ENCODE measurements at places on chromosomes 7 and 10.

GRCh38 chr10:91980319-91980718 lies 56.7 kb downstream of the BTAF1 start:
- DNase-seq = no peak

DNA sequence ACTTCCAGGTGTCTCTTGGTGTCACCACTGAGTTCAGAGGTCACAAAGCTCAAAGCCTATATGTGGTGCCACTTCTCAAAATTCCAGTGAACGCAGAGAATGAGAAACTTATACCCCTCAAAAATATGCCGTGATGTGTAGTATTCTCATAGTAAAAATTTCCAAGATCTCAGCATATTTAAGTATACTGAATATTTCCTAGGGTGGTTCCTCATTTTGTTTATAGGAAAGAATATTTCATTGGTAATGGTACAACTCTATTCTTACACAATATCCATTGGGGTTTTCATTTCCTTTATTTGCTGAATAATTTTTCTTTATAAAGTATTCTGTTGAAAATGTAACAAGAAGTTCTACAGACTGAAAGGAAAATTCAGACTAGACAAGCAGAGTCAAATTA lies 58.9 kb upstream of the ADO start:
- no peak for DNase-seq

GRCh38 chr7:36090976-36091873 lies 61.8 kb upstream of the EEPD1 start:
- no peak for DNase-seq

GRCh38 chr7:149620961-149621360 lies 123.4 kb upstream of the ZNF746 start:
- DNase-seq = no peak

- no peak for DNase-seq
Measured at GRCh38 chr10:87733081-87733480, 73.4 kb downstream of the PAPSS2 start.

GRCh38 chr7:828793-829561 lies 3.3 kb upstream of the SUN1 start:
- DNase-seq = no peak

- DNase-seq = no peak
Measured at GRCh38 chr7:139183251-139183650, 47.8 kb upstream of the UBN2 start.

GRCh38 chr10:130396044-130396443 lies 259.9 kb downstream of the GLRX3 start:
- DNase-seq = no peak

GRCh38 chr10:18875477-18875876 lies 173.1 kb upstream of the MALRD1 start:
- no peak for DNase-seq

DNA sequence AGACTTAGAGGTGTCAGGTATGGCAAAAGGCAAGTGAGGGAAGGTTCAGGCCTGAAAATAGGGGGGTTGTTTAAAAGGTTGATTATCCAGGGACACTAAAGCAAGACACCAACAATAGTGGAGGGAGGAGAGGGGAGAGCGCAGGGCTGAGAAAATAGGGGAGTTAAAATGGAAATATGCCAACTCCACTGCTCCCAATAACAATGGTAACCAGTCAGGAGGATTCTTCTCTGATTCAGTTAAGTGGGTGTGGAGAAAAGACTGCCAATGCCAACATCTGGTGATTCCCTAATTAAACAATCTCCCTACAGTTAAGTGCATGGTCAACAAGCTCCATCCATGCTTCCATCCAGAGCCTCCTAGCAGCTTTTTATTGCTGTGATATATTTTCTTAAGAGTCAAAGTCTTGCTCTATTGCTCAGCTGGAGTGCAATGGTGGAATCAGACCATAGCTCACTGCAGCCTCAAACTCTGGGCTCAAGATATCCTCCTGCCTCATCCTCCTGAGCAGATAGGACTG lies 183.3 kb downstream of the JAZF1 start:
- no peak for DNase-seq

- DNase-seq = no peak
Measured at GRCh38 chr7:107506674-107507339, 37.0 kb downstream of the GPR22 start.

DNA sequence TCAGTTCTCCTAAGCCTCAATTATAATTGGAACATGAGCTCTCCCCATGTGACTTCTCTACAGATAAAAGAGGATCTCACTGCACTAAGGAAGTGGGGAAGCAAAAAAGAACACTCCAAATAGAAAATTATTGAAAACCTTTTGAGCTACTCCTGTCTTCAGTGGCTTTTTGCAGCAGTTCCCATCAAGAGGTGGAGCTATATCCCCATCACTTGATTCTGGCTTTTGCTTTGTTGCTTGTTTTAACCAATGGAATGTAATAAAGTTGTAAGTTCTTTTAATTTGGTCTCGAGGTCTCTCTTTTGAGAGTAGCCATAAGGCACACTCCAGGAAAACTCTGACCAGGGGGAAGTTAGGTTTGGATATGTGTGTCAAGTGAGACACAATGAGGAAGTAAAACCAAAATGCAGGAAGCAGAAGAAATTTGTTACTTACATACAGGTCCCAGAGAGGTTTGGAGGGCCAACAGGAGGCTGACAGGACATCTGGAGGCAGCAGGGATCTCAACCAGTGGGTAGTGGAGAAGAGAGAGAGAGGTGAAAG lies 569.4 kb downstream of the HTR7 start:
- no peak for DNase-seq

DNA sequence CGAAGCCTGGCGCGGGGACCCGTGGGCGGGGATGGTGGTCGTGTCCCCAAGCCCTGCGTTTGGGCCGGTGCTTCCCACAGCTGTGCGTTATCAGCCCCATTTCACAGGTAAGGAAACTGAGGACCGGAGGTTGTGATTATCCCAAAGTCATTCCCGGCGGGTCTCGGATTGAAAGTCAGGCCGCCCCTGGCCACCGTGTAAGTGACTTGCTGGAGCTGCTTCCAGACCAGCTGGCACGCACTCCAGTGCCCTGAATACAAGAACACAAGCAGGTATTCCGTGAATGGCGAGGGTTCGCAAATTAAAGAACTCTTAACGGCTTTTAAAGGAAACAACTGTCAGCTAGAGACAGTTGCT lies 675 bp upstream of the ATE1 start:
- DNase-seq = no peak

DNA sequence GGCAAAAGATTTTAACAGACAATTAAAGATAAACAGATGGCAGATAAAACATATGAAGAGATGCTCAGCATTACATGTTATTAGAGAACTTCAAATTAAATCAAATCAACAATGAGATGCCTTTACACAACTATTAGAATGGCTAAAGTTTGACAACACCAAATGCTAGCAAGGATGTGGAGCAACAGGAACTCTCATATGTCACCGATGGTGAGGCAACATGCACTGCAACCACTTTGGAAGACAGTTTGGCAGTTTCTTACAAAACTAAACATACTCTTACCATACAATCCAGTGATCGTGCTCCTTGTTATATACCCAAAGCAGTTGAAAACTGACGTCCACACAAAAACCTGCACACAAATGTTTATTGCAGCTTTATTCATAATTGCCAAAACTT lies 13.7 kb upstream of the ATE1 start:
- DNase-seq = no peak

- DNase-seq = no peak
Measured at GRCh38 chr7:132402751-132403245, 173.5 kb downstream of the PLXNA4 start.

DNA sequence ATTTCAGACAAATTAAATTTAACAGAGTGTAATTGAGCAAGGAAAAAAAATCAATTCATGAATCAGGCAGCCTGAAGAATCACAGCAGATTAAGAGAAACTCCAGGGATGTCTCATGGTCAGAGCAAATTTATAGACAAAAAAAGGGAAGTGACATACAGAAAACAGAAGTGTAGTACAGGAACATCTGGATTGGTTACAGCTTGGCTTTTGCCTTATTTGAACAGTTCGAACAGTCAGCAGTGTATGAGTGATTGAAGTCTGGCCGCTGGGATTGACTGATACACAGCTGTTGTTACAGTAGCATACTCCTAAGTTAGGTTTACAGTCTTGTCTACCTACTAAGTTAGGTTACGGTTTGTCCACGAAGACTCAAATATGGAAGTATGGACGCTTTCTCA lies 255.3 kb downstream of the HPSE2 start:
- no peak for DNase-seq

DNA sequence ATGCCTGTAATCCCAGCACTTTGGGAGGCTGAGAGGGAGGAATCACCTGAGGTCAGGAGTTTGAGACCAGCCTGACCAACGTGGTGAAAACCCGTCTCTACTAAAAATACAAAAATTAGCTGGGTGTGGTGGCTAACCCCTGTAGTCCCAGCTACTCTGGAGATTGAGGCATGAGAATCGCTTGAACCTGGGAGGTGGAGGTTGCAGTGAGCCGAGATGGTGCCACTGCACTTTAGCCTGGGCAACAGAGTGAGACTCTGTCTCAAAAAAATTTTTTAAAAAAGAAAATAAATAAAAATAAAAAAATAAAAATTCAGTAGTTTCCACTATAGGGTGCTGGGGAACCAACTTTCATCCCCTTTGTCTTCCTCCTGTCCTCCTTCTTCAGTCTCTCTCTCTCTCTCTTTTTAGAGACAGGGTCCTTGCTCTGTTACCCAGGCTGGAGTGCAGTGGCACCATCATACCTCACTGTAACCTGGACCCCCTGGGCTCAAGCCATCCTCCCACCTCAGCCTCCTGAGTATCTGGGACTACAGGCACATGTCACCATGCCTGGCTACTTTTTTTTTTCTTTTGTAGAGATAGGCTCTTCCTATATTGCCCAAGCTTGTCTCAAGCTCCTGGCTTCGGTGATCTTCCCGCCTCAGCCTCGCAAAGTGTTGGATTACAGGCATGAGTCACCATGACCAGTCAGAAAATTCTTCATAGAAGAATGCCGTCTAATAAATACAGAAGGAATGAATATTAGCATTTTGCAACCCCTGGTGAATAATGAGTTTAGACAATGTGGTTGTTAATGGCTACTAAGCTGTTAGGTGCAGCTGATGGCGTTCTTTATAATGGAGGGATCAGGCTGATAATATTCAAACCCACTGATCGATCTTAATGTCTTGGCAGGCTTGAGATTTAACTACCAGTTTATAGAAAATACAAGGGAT lies 20.6 kb downstream of the RBM20 start:
- no peak for DNase-seq

- DNase-seq = no peak
Measured at GRCh38 chr10:129421399-129422010, 45.5 kb upstream of the MGMT start.

DNA sequence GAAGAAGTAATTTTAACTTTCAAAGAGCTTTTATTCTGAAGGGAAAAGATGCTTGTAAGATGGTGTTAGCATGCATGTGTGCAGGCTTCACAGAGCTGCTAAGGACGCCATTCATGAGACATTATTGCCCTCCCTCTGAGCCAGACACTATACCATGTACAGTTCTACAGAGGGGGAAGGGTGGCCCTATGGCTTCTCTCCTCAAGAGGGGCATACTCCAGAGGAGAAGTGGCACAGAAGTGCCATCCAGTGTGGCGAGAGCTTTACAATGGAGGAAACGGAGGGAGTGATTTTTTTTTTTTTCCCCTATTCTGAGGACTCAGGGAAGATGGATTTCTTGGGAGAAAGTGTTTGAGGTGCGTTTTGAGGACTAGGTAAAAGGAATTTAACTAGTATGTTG lies 119.5 kb downstream of the BICC1 start:
- DNase-seq = no peak

- no peak for DNase-seq
Measured at GRCh38 chr10:66941491-66941890, 15.7 kb downstream of the LRRTM3 start.

GRCh38 chr7:151308791-151309190 lies 32.8 kb upstream of the NUB1 start:
- DNase-seq = no peak

DNA sequence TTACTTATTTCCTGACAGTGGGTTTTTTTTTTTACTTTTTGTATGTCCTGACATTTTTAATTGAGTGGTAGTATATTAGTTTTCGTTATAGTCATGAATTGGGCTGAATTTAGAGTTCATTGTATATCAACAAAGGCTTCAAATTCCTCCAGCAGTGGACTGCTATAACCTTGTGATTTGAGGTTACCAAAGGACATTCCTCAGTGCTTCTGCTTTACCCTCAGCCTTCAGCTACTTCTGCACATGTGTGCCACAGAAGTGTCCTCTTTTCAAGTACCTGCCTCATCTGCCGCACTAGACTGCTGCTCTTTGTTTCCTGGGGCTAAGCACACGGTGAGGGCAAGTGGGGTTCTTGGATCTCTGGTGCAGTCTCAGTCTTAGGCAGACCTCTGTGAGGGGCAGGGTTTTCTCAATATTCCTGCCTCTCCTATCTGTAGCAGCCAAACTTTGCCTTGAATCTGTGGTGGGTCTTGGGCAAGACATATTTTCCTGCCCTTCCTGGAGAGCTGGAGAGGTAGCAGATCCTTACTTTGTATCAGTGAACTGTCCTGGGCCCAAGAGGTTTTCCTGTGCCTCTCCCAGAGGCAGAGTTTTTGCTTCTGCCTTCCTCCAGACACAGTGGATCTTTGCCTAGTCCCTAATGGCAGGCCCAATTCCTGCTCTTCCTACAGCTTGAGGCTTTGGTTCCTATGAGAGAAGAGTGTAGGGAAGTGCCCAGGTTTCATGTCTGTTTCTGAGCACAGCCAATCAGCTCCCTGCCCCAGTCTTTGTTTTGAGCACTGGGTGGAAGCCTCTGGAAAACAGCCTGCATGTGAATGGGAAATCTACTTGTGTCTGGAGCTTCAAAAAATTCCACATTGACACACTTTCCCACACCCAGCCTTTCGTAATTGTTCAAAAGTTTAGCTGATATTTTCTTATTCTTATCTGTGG lies 39.0 kb upstream of the STRIP2 start:
- DNase-seq = no peak

DNA sequence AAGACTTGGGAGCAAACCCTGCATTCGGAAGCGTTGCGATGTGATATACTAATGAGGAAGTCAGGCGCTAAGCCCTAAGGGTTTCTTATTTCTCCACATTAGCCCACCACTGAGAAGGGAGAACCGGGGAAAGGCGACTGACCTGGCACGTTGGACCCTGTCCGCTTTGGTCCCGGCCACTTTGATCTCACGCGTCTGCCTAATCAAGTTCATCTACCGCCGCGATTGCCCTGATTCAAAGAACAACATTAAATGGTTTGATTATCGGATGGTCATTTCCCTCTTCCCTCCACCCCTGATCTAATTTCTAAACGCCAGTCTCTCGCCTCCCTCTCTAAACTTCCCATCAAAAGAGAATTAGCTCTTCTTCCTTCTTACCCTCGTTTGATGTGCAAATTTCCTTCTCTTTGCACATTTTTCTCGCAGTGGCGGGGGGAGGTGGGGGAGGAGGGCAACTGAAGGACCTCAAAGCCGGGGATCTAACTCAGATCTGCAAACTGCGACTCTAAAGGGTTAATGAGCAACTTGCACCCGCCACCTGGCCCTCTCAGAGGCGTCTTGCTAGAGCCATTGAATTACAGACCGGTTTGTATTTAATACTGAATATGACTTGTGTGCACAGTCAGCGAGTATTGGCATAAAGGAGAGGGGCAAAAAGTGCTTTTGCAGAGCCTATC lies 687 bp upstream of the DKK1 start:
- DNase-seq = no peak

GRCh38 chr7:116162992-116163391 lies 47.3 kb upstream of the TES start:
- DNase-seq = no peak

Data from activated naive CD8-positive, alpha-beta T cell treated with anti-CD3 and anti-CD28 coated beads, Interleukin-2, amount 50 U/mL, for 16 hours (primary cell).